ENCODE measurements at places on chromosomes 12 and 14.

DNA sequence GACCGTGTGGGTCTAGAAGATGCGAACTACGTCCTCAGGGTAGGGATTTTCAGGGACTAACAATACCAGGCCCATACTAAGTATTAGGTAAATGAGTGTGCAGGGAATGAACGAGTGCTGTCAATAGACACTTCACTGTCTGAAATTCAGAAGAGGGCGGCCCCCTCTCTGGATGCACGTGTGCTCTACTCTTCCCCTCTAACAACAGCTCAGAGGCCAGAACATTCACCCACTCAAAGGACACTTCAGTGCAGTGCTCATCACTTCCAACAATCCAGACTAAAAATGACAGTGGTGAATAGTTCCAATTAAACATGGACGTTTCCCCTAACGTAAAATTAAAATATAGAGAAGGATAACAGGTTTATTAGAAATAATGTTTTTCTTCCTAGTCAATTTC lies 199.9 kb downstream of the CALM1 start:
- DNase-seq, result no peak

- DNase-seq, result no peak
Observed at GRCh38 chr14:103502877-103503276, 19.8 kb downstream of the CKB start.

- no peak for DNase-seq
Observed at GRCh38 chr14:104399432-104400155, 180.0 kb upstream of the C14orf180 start.

DNA sequence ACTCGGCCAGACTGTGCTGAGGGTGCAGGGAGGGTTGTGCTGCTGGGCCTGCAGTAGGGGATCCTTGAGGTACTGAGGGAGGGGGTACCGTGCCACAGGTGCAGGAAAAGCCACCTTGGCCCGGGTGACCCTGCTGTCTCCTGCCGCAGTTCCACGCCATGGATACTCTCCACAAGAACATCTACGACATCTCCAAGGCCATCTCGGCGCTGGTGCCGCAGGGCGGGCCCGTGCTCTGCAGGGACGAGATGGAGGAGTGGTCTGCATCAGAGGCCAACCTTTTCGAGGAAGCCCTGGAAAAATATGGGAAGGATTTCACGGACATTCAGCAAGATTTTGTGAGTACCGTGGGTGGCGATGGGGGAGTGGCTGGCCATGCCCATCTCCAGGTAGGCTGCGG lies 14.0 kb upstream of the CRIP2 start:
- DNase-seq, result no peak

- peak; percentile 7 for DNase-seq
Observed at GRCh38 chr14:81946834-81947798, 413.5 kb upstream of the SEL1L start.

GRCh38 chr14:21024585-21025370 lies at the start of gene NDRG2:
Gene NDRG2 (minus strand): TSS chr14:21025061. CDS start chr14:21023315, 1,746 bp downstream.
- DNase-seq, result no peak

DNA sequence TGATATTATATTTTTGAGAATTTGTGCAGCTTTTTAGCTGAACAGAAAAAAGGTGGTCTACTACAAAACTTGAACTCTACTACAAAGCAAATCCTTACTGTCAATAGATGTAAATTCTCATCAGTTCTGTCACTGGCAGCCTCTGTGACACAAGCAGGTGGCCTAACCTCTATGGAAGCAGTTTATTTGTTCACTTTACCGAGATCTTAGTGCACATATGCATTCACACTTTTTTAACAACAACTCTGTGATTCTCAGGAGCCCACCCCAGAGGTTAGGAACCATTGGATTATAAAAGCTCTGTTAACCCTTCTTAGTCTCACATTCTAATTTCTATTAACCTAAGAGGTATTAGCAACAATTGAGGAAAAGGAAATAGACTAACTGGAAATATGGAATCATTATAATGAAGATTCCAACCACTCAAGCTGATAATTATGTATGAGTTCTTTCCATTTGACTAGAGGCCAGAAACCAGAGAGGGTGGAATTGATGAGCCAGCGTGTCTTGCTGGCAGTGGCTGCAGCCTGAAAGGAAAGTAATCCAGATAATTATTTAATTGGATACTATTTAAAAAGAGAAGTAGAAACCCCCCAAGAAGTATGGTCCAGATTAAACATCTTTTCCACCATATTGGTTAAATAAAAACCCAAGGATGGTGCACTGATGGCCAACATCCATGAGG lies 451.1 kb downstream of the TMEM117 start:
- no peak for DNase-seq

DNA sequence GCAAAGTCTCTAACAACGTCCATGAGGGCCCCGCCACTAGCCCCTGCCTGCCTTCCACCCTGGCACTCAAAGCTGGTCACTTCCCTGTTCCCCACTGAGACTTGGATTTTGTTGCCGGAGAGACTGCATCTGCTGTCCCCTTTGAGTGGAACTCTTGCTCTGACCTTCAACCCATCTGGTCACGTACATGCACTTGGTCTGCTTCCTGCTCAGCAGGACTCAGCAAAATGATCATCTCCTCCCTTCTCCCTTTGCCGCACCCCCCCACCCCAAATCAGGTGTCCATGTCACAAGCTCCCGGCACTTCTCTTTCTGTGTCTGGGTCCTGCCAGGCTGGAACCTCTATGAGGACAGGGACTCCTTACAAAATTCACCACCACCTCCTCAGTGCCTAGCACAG lies 180.9 kb downstream of the CHST11 start:
- no peak for DNase-seq

DNA sequence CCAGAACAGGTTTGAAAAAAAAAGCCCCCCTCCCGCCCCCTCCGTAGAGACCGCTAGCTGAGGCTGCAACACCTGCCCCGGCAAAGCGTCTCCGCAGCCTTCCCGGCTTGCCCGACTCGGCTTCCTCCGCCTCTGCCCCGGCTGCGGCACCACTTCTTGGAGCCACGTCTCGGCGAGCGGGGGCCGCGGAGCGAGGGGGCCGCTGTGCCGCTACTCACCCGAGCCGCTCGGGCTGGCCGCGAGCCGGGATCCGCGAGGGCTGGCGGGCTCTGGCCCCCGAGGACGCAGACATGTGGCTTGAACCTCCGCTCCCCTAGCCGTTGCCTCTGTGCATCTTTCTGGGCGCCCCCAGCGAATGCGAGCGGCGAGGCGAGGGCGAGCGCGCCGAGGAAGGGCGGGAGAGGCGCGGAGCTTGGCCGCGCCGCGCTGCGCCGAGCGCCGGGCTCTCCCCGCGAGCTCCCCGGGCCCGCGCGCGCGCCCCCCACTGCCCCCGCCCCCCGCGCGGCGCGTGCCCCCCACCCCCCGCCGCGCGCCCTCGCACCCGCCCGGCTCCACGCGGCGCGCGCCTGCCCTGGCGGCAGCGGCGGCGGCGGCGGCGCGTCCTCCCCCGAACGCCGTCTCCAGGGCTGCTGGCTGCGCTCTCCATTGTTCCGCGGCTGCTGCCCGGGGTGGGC lies 249.5 kb downstream of the APAF1 start:
- no peak for DNase-seq

GRCh38 chr12:118292836-118293235 lies 79.9 kb downstream of the TAOK3 start:
- no peak for DNase-seq

DNA sequence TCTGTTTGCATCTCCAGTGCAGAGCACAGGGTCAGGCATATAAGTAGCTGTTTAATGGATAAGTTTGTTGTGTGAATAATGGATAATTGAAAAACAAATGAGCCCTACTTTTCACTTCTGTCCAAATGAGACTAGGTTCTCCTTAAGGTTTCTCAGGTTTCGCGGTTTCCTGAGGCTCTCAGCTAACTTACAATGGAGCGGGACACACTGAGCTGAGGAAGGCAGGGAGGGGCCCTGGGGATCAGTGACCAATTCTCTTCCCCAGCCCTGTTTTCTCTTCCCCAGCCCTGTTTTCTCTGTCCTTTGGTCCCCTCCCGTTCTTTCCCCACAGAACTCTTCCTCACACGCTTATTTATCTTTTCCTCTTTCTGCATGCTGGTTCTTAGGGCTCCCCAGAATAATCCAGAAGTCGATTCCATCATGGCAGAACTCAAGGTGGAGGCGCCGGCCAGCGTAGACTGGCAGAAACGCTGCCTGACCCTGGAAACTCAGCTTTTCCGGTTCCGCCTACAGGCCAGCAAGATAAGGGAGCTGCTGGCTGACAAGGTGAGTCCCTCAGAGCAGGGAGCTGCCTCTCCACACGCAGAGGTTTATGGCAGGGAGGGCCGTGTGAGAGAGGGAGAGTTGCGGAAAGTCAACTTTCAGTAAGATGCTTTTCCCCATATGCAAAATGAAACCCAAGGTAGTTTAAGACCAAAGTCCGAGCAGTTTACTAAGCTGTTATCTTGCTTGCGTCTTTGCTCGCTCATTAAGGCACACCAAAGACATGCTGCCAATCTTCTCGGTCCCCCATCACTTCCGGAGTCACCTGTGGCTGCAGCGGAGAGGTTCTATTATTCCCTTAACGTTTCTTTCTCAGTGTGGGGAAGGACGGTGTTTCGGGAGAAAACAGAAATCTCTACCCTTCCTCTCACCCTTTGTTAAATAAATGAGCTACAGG lies 8.6 kb downstream of the PLEKHH1 start:
- DNase-seq, result no peak

DNA sequence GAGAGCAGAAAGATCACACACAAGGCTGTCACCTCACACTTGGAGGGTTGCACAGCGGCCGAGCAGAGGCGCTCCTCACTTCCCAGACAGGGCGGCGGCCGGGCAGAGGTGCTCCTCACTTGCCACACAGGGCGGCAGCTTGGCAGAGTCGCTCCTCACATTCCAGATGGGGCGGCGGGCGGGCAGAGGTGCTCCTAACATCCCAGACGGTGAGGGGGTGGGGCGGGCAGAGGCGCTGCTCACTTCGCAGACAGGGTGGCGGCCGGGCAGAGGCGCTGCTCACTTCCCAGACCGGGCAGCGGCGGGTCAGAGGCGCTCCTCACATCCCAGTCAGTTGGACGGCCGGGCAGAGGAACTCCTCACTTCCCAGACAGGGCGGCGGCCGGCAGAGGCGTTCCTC lies 9.1 kb downstream of the TMBIM4 start:
- no peak for DNase-seq

- no peak for DNase-seq
Observed at GRCh38 chr12:64186789-64187188, 35.3 kb downstream of the KICS2 start.

GRCh38 chr12:113052326-113052725 lies 4.2 kb upstream of the DTX1 start:
- DNase-seq, result no peak

DNA sequence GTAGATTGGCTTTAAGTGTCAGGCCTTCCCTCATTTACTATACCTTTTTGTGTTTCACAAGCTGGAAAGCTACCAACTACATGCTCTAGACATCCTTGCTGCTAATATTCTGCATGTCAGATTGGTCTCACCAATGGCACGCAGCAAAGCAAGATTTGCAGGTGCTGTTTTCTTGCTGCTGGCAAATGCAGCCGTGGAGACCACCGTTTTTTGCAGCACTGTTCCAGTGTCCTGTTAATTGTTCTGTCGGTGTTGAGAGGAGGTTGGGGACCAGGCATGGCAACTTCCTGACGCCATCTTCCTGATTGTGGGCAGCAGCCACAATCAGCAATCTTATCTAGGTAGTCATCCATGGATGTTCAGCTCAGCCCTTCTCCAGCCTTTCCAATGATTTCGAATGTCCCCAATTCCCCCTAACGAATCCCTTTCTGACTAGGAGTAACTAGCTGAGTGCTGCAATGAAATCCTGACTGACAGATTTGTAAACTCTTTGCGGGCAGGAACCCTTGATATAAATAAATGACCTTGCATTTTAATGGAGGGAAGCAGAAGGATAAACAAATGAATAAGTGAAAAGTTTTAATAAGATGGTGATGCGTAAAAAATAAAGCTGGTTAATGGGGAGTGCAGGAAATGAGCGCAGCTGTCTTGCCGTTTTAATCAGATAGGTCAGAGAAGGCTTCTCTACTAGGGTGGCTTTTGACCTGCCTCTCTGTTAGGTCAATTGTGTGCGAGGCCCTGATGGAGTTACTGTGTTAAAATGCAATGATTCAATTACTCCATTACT lies 574 bp upstream of the CRADD start:
- DNase-seq, result no peak

DNA sequence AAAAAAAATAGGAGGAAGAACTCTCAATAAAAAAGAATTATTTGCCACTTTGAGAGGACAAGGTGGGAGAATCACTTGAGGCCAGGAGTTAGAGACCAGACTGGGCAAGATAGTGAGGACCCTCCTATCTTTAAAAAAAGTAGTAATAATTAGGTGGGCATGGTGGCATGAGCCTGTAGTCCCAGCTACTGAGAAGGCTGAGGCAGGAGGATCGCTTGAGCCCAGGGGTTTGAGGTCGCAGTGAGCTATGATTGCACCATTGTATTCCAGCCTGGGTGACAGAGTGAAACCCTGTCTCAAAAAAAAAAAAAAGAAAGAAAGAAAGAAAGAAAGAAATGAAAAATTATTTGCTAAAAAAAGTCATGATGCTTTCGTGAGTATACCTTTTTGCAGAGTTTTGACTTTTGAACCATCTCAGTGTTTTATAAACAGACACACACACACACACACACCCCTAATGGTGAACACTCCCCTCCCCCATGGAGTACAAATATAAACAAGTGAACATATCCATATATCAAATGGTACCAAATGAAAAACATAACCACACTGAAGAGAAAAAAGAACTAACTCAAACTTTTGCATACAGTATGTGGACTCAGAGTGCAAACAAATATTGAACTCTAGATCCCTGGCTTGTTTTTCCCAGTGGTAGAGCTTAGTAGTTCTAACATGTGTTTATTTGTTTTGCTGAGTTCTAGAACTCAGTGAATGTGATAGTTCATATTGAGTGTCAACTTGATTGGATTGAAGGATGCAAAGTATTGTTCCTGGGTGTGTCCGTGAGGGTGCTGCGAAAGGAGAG lies 27.7 kb upstream of the DNM1L start:
- DNase-seq, result no peak

DNA sequence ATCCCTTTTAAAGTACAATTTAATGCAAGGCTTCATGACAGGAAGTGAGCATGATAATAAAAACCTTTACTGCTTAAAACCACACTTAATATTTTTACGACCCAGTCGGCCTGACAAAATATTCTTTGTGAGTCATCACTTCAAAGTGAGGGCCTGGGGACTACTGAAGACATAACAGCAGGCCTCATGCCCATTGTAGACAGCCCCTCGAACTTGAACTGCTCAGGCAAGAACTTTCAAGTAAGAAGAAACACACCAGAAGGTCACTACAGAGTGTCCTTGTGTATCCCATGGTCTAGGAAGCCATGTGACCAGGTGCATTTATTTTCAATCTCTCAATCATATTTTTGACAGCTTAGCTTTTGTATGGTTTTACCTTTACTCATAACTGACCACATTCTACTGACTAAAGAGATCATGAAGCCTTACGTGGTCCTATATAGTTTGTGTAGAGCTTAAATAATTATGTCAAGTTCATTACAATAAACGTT lies 61.4 kb upstream of the MANSC4 start:
- no peak for DNase-seq

- DNase-seq, result no peak
Observed at GRCh38 chr12:8014836-8015235, 17.7 kb upstream of the FOXJ2 start.

DNA sequence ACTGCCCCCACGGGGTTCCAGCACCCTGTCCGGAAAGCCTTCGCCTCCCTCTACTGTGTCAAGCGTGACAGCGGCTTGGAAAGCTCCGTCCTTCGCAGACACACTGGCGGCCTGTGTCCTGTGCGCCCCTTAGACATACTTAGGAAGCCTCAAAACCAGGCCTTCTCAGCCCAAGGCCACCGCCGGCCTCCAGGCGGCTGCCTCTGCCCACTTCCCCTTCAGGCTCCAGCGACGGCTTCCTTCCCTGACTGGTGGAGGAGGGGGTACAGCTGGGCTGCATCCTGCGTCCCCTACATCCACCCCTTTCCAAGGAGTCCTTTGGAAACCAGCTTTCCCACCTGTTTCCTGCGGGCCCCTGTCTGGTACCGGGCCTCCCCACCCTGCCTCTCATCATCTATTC lies 2.5 kb upstream of the CACNA2D4 start:
- DNase-seq, result peak; percentile 2

All from H4 (cell line).